ENCODE measurements at places on chromosomes 11 and 22.

DNA sequence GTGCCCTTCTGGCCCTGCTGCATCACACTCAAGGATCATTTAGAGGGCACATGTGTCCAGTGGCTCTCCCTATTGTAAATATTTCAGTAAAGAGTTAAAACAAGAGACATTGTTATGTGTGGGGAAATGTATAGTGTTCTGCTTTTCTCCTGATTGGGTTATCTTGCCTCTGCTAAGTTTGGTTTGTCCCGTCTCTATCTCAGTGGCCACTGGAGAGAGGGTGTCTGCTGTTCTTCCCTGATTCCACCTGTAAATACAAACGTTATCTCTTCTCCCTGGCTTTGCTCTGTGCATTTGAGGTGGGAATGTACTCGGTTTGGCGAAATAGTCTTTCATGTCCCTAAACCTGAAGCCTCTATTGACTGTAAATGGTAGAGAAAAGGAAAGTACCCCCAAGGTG is 6.3 kb downstream of the MIEF1 start:
- DNase-seq: no peak
- H3K4me3 ChIP-seq: no peak overlapping the region
- no peak overlapping the region for H3K27ac ChIP-seq

DNA sequence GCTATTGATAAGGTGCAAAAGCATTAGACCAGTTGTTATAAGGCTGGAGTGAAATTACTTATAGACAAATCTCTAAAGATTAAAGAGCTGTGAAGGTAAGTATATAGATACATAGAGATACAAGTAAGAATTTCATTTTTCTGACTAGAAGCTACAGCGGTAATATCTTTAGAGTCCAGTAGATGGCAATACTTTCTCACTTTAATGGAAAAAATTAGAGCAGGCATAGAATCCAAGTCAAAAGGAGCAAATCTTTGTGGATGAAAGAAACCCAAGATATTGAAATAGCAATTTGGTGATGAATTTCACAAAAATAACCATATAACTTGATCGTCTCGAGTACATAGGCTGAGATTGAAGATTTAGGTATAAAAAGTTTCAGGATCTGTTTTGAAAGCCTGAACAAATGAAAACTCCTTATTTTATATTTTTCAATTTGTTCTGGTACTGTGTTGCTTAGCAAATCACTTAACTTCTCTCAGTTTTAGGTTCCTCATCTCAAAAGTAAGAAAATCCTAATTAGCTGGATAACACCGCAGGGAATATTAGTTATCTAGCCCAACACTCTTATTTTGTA is 81.9 kb downstream of the UVRAG start:
- H3K27me3 ChIP-seq: no peaks in the 10 kb centered on the region
- H3K36me3 ChIP-seq: no peaks in the 10 kb centered on the region
- H3K27ac ChIP-seq: no peak overlapping the region
- no peaks in the 10 kb centered on the region for H3K4me1 ChIP-seq
- peak; percentile 67 for DNase-seq
- H3K4me3 ChIP-seq: no peak overlapping the region

GRCh38 chr11:65432100-65432650 is 9.6 kb downstream of the NEAT1 start:
- peak; percentile 44 for DNase-seq
- peak overlapping the region; percentile 7 for H3K4me3 ChIP-seq
- H3K27me3 ChIP-seq: no peaks in the 10 kb centered on the region
- peaks cover 23% of the 10 kb centered on the region for H3K36me3 ChIP-seq

- H3K36me3 ChIP-seq: no peaks in the 10 kb centered on the region
- no peaks in the 10 kb centered on the region for H3K4me1 ChIP-seq
Measured at GRCh38 chr11:7204778-7205177, 46.9 kb upstream of the SYT9 start.

DNA sequence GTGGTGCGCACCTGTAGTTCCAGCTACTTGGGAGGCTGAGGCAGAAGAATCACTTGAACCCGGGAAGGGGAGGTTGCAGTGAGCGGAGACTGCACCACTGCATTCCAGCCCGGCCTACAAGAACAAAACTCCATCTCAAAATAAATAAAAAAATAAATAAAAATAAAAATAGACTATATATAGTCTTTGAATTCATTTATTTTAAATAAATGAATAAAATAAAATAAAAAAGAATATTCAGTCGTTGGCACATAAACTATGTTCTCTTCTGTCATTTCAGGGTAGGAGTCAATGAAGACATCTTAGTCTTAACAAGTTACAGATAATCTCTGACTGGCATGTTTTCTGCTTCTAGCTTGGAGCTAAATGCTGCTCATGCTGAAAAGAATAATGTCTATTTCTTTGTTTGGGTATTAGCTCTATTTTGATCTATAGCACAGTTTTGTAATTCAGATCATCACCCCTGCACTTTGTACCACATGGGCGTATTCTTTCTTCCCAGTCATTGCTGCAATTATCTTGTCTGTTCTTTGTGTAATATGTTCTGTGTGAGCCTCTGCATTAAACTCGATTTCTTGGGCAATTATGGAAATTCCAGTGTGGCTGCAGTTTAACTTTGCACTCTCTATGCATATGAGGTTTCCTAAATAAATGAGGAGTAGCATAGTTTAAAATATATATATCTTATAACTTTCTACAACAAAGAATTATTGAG is 1.4 kb upstream of the MS4A14 start:
- H3K36me3 ChIP-seq: no peaks in the 10 kb centered on the region
- no peak for DNase-seq
- H3K27ac ChIP-seq: no peak overlapping the region
- no peak overlapping the region for H3K4me3 ChIP-seq
- no peaks in the 10 kb centered on the region for H3K4me1 ChIP-seq

Measured in fibroblast of lung (primary cell).